Panc1 (cell line): ENCODE measurements at places on chromosomes 5 and 9. TPM values are rescaled to one million over a fixed set of nuclear protein-coding genes. Genes with fewer than 3 reads are reported as not detected.

The RARS1 gene
- total RNA-seq: 128 TPM

DNA sequence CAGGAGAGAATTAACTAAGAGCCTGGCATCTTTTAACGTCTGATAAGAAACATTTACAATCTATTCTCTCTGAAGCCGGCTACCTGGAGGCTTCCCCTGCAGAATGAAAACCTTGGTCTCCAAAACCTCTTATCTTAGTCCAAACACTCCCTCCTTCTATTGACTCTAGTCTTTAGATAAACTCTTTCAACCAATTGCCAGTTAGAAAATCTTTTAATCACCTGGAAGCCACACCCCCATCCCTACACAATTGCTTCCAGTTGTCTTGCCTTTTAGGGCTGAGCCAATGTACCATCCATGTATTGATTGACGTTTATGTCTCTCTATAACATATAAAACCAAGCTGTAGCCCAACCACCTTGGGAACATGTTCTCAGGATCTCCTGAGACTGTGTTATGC is 1343.1 kb upstream of the C9orf72 start:
- H3K36me3 ChIP-seq: no peaks in the 10 kb centered on the region
- H3K4me3 ChIP-seq: no peak overlapping the region
- H3K27ac ChIP-seq: no peak overlapping the region
- no peaks in the 10 kb centered on the region for H3K27me3 ChIP-seq
- no peak for DNase-seq

GRCh38 chr5:2018390-2018724 is 135.6 kb upstream of the IRX4 start:
- DNase-seq: no peak
- H3K27me3 ChIP-seq: peaks cover 4% of the 10 kb centered on the region
- H3K4me3 ChIP-seq: no peak overlapping the region
- no peaks in the 10 kb centered on the region for H3K36me3 ChIP-seq

DNA sequence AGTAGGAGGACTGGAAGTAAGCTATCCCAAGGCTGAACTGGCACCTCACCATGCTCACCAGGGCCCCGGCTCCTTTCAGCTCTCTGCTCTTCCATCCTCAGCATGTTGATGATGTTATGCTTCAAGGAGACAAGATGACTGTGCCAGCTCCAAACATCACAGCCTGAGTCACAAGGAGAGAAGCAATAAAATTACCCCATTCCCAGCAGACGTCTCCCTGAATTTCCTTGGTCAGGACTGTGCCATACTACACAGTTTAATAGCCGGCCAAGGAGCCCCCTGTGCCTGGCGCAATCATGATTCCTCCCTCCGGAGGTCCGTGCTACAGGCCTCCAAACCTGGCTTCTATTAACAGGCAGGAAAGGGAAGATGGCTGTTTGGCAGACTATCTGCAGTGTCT is 51.2 kb upstream of the ROR2 start:
- H3K4me1 ChIP-seq: no peaks in the 10 kb centered on the region
- no peak for DNase-seq
- no peak overlapping the region for H3K4me3 ChIP-seq
- no peaks in the 10 kb centered on the region for H3K36me3 ChIP-seq
- H3K27ac ChIP-seq: no peak overlapping the region

The SOX30 gene
- not detected for total RNA-seq

DNA sequence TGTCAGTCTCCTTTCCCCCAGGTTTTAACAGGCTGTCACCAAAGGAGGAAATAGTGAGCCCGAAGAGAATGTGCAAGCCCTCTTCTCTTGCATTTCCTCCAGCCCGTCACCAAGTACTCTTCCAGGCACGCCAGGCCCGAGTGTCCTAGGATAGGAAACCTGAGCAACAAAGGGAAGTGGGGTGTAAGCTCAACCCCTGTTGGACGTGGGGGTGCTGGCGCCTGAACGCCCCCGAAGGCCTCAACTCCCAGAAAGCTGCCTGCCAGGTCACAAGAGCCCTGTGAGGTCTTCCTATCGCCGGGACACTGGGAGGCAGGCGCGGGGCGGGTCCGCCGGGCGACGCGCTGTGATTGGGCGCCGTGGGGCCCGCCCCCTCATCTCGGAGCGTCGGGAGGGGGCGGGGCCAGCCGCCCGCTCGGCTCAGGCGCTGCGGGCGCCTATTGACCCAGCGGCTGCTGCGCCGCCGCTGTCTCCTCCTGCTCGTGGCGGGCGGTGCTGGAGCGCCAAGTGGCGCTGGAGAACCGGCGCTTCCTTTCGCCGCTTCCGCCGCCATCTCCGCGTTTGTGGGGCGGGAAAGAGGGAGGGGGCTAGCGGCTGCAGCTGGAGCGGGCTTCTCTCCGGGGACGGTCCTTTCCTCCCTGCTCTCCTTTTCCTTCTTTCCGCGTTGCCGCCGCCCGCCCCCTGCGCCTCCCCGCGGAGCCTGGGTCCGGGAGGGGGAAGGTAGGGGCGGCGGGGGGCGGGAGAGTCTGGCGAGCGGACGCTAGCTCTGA is 572 bp upstream of the MAN2A1 start:
- peaks cover 16% of the 10 kb centered on the region for H3K4me1 ChIP-seq
- no peaks in the 10 kb centered on the region; the same call in 1 of the 2 replicates for H3K36me3 ChIP-seq
- H3K27me3 ChIP-seq: no peaks in the 10 kb centered on the region
- no peak for DNase-seq

GRCh38 chr5:169511708-169512107 is 71.9 kb upstream of the SPDL1 start:
- no peak for DNase-seq
- no peak overlapping the region for H3K27ac ChIP-seq
- no peaks in the 10 kb centered on the region for H3K36me3 ChIP-seq
- H3K27me3 ChIP-seq: no peaks in the 10 kb centered on the region
- H3K4me3 ChIP-seq: no peak overlapping the region

The IFNA7 gene
- total RNA-seq: not detected

The SCGB3A2 gene
- total RNA-seq: 0.39 TPM

DNA sequence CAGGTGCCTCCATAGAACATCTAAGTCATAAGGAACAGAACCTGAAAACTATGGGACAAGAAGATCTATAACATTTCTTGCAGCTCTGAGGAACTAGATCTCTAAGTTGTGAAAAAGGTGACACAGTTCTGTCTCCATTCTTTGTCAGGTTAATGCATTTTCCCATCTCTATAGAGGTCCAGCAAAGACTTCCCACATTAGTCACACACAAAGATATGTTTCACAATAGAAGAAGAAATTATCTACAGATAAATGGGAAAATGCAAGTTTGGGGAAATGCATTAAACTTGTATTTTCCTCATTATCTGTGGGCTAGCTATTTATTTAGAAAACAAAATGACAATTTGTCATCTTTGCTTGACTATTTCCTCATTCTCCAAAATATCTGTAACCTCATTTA is 458.6 kb upstream of the PAPPA start:
- H3K4me3 ChIP-seq: no peak overlapping the region
- no peak for DNase-seq
- no peaks in the 10 kb centered on the region for H3K36me3 ChIP-seq
- H3K27me3 ChIP-seq: no peaks in the 10 kb centered on the region

DNA sequence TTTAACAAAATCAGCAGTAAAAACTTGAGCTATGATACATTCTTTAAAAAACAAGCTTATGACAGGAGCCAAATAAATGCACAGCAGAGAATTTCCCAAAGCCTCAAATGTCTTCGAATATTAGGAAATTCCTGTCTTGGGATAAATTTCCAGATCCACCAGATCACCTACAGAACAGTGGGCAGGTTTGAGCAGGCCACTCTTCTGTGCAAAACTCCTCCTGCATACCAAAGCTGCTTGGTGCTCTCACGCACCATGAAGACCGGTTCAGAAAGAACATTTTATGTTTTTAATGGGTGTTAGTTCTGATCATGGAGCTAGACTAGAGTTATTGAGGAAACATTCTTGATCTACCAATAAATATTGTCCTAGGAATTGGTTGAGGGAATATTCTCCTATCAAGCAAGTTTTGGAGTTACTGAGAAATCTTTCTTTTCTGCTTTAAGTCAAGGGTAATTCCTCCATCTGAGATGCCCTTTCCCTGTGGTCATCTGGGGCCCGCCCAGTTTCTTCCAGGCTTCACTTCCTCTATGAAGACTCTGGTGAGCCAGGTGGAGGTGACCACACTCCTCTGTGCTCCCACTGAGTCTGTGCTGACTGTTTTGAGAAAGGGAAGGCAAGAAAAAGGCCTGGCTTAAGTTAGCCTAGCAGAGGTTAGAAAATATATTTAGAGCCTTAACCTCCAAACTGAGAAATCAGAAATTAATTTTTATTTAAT is 17.9 kb downstream of the TNFSF15 start:
- H3K36me3 ChIP-seq: no peaks in the 10 kb centered on the region
- no peak overlapping the region for H3K27ac ChIP-seq
- no peaks in the 10 kb centered on the region for H3K4me1 ChIP-seq
- DNase-seq: no peak
- H3K27me3 ChIP-seq: no peaks in the 10 kb centered on the region
